ENCODE measurements at places on chromosomes 3 and 15.
A peak's percentile ranks its signal among the peaks of the same experiment; 100 is the strongest.

DNA sequence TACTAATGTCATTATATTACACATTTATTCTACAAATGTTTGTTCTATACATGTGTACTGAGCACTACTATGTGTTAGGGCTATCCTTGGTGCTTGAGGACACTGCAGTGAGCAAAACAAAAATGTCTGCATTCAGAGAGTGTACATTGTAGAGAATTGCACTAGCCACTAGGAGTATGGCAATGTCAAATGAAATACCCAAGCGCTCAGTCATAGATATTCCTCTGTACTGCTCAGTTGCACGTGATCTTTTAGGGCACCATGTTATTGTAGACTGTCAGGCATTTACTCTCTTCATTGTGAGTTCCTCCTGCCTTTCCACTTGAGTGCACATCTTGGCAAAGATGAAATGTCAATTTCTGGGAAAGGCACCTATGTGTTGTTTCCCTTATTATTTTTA, 36.8 kb downstream of the FNDC3B start:
- no peak overlapping the region for H3K27ac ChIP-seq
- peaks cover 7% of the 10 kb centered on the region for H3K4me1 ChIP-seq
- no peaks in the 10 kb centered on the region for H3K36me3 ChIP-seq
- no peaks in the 10 kb centered on the region for H3K27me3 ChIP-seq
- no peak for DNase-seq
- no peak overlapping the region for H3K4me3 ChIP-seq

GRCh38 chr3:89912031-89912430, 804.6 kb downstream of the EPHA3 start:
- no peak for DNase-seq
- no peak overlapping the region for H3K27ac ChIP-seq
- H3K4me3 ChIP-seq, result no peak overlapping the region
- no peaks in the 10 kb centered on the region for H3K4me1 ChIP-seq
- H3K36me3 ChIP-seq, result no peaks in the 10 kb centered on the region
- H3K27me3 ChIP-seq, result no peaks in the 10 kb centered on the region

GRCh38 chr15:39102431-39102830, 478.4 kb upstream of the THBS1 start:
- no peak overlapping the region for H3K4me3 ChIP-seq
- peak; percentile 60 for DNase-seq
- H3K4me1 ChIP-seq, result no peaks in the 10 kb centered on the region
- H3K27ac ChIP-seq, result no peak overlapping the region

GRCh38 chr15:44527241-44527640, 9.7 kb upstream of the EIF3J start:
- H3K27me3 ChIP-seq, result no peaks in the 10 kb centered on the region
- no peaks in the 10 kb centered on the region for H3K4me1 ChIP-seq
- DNase-seq, result no peak

DNA sequence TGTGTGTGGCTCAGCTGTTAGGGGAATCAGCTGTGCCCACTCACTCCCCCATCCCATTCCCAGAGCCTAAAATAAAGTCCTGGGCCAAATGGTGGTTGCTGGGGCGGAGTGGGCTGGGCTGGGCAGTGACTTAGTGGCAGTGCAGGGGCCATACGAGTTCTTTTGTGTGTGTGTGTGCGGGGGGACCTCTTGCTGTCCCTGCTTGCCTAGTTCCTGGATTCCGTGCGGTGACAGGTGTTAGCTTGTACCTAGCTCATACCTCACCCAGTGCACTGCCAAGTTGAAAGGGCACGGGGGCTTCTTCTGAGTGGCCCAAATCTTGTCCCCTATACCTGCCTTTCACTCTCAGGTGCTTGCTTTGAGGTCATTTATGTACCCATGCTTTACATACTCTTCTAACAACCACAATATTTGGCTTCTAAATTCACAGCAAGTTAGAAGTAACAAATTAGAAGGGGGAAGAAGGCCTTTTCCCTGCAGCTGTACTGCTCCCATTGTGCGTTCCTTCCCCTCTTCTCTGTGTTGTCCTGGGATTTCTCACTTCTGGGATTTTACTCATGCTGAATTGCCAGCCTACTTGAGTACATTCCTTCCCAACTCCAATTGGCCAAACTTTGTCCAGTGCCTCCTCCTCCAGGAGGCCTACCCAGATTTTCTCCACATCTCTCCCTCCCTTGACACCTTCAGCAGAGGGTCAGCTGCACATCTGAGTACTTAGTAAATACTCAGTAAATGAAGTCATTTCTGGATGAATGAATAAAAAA, 66.3 kb upstream of the POLG start:
- no peak overlapping the region for H3K4me3 ChIP-seq
- no peaks in the 10 kb centered on the region for H3K4me1 ChIP-seq

DNA sequence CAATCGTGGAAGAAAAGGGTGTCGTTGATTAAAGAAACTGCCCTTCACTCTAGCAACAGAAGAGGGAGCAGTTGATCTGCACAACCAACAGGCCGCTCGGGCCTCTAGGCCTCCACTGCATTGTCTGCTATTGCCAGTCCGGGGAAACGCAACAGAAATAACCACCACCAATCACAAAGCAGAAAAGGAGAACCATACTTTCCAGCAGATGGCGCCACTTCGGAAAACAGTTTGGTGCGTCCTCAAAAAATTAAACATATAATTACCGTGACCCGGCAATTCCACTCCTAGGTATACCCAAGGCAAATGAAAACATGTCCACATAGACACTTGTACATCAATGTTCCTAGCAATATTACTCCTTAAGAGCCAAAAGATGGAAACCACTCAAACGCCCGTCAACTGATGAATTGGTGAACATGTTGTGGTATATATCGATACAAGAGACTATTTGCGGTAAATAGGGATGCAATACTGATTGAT, 154.1 kb downstream of the TJP1 start:
- no peak overlapping the region for H3K4me3 ChIP-seq
- no peaks in the 10 kb centered on the region for H3K36me3 ChIP-seq
- H3K27me3 ChIP-seq, result no peaks in the 10 kb centered on the region
- no peaks in the 10 kb centered on the region for H3K4me1 ChIP-seq
- no peak overlapping the region for H3K27ac ChIP-seq

GRCh38 chr15:57600197-57600596, 8.5 kb downstream of the MYZAP start:
- H3K27me3 ChIP-seq, result no peaks in the 10 kb centered on the region
- no peak overlapping the region for H3K27ac ChIP-seq
- no peak overlapping the region for H3K4me3 ChIP-seq
- no peak for DNase-seq

GRCh38 chr15:59887211-59887610, 116.9 kb upstream of the FOXB1 start:
- H3K4me3 ChIP-seq, result no peak overlapping the region
- DNase-seq, result no peak
- no peaks in the 10 kb centered on the region for H3K4me1 ChIP-seq

DNA sequence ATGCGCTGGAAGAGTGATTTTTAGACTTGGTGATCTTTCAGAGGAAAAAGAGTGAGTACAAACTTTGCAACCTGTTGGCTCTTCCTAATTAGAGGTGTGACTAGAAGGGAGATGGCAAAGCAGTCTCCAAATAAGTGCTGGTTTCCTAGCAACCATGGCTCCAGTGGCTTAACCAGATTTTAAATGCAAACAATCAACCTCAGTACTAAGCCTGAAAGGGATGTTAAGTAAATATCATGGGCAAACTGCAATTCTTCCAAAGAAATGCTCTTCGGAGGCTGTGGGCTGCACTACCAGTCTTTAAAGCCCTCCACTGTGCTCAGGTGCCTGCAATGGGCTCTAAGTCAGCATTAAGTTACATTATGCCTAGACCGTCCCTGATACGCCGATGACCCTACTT, 678.1 kb upstream of the CCDC54 start:
- H3K4me1 ChIP-seq, result no peaks in the 10 kb centered on the region
- no peaks in the 10 kb centered on the region for H3K36me3 ChIP-seq
- no peak overlapping the region for H3K4me3 ChIP-seq
- DNase-seq, result peak; percentile 51
- no peaks in the 10 kb centered on the region for H3K27me3 ChIP-seq

Data from mesendoderm (in vitro differentiated cells).